ENCODE measurements at places on chromosomes 2 and 18. TPM values are rescaled to one million over a fixed set of nuclear protein-coding genes. Genes with fewer than 3 reads are reported as not detected.

RNU2-63P gene
- total RNA-seq: not detected

NGEF gene
- 27.5 TPM for total RNA-seq

DSC3 gene
- 1.2 TPM for total RNA-seq

ACKR3 gene
- 13.5 TPM for total RNA-seq

G6PC2 gene
- not detected for total RNA-seq

CXCR2 gene
- total RNA-seq: not detected

TTN gene
- 1.8 TPM for total RNA-seq

CACNB4 gene
- 6.2 TPM for total RNA-seq

GRCh38 chr18:59056706-59057492 lies 82.8 kb upstream of the SEC11C start:
- DNase-seq: peak; percentile 89
- H3K27ac ChIP-seq: no peak overlapping the region
- H3K36me3 ChIP-seq: no peaks in the 10 kb centered on the region
- H3K4me3 ChIP-seq: no peak overlapping the region
- H3K4me1 ChIP-seq: no peaks in the 10 kb centered on the region

- DNase-seq: peak; percentile 56
- H3K27ac ChIP-seq: peak overlapping the region; percentile 64
- H3K4me1 ChIP-seq: peaks cover 26% of the 10 kb centered on the region
- no peaks in the 10 kb centered on the region for H3K27me3 ChIP-seq
- no peak overlapping the region for H3K4me3 ChIP-seq
These were observed 44.0 kb upstream of the RPL31 start for GRCh38 chr2:100957996-100958653.

DNA sequence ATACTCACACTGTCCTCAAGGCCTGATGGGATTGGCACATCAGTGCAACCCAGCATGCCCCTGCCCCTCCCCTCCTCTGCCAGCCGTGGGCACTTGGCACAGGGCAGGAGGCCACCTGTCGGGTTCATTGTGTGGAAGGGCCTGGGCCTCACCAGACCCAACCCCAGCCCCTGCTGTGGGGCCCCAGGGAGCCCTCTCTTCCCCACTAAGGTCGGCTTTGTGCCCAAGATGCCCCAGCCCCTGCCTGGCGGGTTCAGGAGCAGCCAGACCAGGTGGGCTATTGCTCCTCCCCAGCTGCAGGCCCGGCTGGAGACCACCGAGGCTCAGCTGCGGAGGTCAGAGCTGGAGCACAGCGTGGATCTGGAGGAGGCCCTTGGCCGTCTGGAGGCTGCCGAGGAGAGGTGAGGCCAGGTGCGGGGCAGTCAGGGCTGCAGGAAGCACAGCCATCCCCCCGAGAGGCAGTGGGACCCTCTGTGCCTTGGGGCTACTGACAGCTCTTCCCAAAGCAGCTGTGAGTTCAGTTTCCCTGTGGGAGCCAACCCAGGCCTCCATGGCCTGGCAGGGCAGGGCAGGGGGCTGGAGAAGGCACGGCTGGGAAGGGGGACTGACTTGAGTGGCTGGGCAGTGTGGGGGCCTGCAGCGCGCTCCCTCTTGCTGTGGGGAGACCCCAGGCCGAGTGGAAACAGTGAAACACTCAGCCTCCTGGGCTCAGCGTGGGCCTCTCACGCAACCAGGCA lies 16.3 kb downstream of the CROCC2 start:
- H3K27ac ChIP-seq: no peak overlapping the region
- no peaks in the 10 kb centered on the region for H3K4me1 ChIP-seq
- H3K36me3 ChIP-seq: no peaks in the 10 kb centered on the region
- peak; percentile 8 for DNase-seq
- no peak overlapping the region for H3K4me3 ChIP-seq

DNA sequence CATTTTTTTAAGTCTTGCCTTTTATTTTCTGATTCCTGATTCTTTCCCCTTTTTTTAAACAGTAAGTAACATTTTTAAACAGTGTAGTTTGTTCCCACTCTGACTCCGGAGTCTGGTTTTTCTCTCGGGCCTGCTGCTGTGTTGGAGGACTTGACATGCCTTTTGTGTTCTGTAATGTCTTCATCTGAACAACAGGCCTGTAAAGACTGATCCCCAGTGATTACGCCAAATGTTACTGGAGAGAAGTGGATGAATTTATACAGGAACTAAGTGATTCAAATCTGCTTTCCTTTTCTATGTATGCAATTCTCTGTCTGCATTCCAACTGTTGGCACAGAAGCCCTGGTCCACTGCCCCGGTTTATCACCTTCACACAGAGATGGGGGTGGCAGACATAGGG lies 54.3 kb upstream of the RMDN2 start:
- H3K4me3 ChIP-seq: no peak overlapping the region
- H3K27ac ChIP-seq: peak overlapping the region; percentile 70
- H3K4me1 ChIP-seq: peaks cover 3% of the 10 kb centered on the region
- no peaks in the 10 kb centered on the region for H3K36me3 ChIP-seq
- DNase-seq: peak; percentile 86

DNA sequence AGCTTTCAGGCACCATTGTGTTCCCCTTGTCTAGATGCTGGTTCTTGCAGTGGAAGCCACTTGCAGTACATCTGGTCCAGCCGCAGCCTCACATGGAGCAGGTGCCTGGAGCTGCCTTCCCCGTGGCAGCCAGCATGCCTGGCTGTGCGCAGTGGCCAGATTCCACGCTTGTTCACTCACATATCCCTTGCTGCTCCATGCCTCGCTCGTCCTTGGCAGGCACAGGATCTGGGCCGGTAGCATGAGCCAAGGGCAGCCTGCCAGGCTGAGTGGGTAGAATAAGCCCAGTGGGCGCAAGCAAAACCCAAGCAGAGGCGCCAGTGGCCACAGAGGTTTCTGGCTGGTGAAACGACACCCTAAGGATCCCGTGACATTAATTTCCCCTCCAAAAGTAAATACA lies 20.6 kb downstream of the TMX3 start:
- no peaks in the 10 kb centered on the region for H3K27me3 ChIP-seq
- H3K4me3 ChIP-seq: no peak overlapping the region
- DNase-seq: no peak
- peaks cover 69% of the 10 kb centered on the region for H3K36me3 ChIP-seq

- no peak overlapping the region for H3K27ac ChIP-seq
- no peak for DNase-seq
- H3K36me3 ChIP-seq: peaks cover 38% of the 10 kb centered on the region
- H3K4me3 ChIP-seq: no peak overlapping the region
- H3K4me1 ChIP-seq: peaks cover 5% of the 10 kb centered on the region
These were observed 101.8 kb upstream of the MYO3B start for GRCh38 chr2:170076189-170076588.

GRCh38 chr18:71293322-71293721 lies 1004.5 kb downstream of the SOCS6 start:
- DNase-seq: no peak
- no peak overlapping the region for H3K4me3 ChIP-seq
- H3K4me1 ChIP-seq: no peaks in the 10 kb centered on the region

DNA sequence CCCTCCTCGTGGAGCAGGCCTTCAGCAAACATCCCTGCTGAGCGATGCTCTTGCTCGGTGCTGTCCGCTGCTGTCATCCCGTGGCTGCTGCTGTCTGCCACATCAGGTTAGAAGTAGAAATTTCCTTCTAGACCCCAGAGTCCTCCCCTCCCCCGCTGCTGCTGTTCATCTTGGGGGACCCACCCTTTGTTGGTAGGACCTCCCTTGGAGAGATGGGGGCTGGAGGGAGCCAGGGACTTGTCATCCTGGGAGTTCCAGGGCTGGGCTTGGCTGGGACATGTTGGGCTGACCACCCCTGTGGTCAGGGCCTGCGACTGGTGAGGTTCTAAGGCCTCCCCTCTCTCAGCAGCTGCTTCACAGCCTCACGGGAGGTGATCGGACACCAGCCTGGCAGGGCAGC lies 122.4 kb downstream of the PRKCE start:
- no peaks in the 10 kb centered on the region for H3K27me3 ChIP-seq
- no peak overlapping the region for H3K4me3 ChIP-seq
- no peak for DNase-seq
- peaks cover 14% of the 10 kb centered on the region for H3K4me1 ChIP-seq
- H3K36me3 ChIP-seq: no peaks in the 10 kb centered on the region
- H3K27ac ChIP-seq: no peak overlapping the region

DNA sequence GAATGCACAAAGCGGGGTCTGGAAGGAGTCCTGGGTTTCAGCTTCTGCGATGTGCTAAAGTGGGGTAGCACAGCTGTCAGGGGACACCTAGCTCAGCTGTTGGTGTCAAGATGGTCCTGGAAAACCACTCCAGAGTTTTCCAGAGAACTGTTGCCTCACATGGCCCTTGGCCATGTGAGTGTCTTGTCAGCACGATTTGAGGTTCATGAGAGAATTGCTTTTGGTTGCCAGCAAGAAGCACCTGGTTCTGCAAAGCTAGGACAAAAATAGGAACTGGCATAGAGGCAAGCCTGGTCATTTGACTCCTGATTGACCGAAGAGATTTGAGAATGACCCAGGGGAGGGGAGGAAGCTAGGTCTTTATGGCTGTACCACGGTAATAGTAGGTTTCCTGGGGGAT lies 50.4 kb upstream of the CTLA4 start:
- H3K36me3 ChIP-seq: no peaks in the 10 kb centered on the region
- peaks cover 33% of the 10 kb centered on the region for H3K4me1 ChIP-seq
- DNase-seq: no peak
- no peaks in the 10 kb centered on the region for H3K27me3 ChIP-seq
- no peak overlapping the region for H3K27ac ChIP-seq
- H3K4me3 ChIP-seq: no peak overlapping the region

GRCh38 chr2:11830708-11831301 lies 84.4 kb downstream of the LPIN1 start:
- H3K27ac ChIP-seq: no peak overlapping the region
- H3K4me3 ChIP-seq: peak overlapping the region; percentile 32
- H3K36me3 ChIP-seq: peaks cover 19% of the 10 kb centered on the region
- H3K4me1 ChIP-seq: peaks cover 26% of the 10 kb centered on the region

GRCh38 chr2:18154812-18155211 lies 276.3 kb downstream of the KCNS3 start:
- no peaks in the 10 kb centered on the region for H3K4me1 ChIP-seq
- H3K36me3 ChIP-seq: no peaks in the 10 kb centered on the region
- H3K27me3 ChIP-seq: no peaks in the 10 kb centered on the region
- H3K27ac ChIP-seq: no peak overlapping the region
- no peak for DNase-seq

DNA sequence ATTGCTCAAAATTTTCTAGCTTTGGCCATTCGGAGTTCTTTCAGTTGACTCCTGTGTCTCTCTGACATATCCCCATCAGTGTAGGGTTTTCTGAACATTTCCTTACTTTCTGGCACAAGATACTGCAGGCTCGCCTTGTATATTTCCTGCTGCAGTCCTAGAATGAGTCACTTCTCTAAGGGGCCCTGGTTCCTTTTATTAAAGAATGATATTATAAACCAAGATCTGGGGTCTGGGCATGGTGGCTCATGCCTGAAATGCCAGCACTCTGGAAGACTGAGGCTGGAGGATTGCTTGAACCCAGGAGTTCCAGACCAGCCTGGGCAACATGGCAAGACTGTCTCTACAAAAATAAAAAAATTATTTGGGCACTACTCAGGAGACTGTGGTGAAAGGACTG lies 3.0 kb upstream of the RPL37A start:
- no peaks in the 10 kb centered on the region for H3K27me3 ChIP-seq
- H3K36me3 ChIP-seq: peaks cover 10% of the 10 kb centered on the region
- H3K4me1 ChIP-seq: peaks cover 25% of the 10 kb centered on the region
- H3K27ac ChIP-seq: no peak overlapping the region

- H3K36me3 ChIP-seq: no peaks in the 10 kb centered on the region
- H3K4me1 ChIP-seq: peaks cover 12% of the 10 kb centered on the region
- no peak overlapping the region for H3K27ac ChIP-seq
- H3K27me3 ChIP-seq: peaks cover 27% of the 10 kb centered on the region
- no peak for DNase-seq
- H3K4me3 ChIP-seq: no peak overlapping the region
These were observed 66.5 kb upstream of the ACKR3 start for GRCh38 chr2:236503100-236503499.

DNA sequence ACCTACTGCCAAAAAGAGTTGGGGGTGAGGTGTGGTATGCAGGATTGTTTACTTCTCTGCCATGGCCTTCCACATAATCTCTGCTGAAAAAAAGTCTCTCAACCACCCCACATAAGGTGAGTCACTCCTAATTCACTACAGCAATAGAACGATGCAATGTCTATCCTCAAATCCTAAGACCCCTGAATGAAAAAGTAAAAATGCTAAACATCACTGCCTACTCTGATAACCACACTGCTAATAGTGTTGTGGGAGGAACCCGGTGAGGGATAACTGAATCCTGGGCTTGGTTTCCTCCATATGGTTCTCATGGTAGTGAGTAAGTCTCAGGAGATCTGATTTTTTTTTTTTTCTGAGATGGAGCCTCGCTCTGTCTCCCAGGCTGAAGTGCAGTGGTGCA lies 252.5 kb downstream of the PIEZO2 start:
- no peak for DNase-seq
- no peaks in the 10 kb centered on the region for H3K4me1 ChIP-seq
- no peak overlapping the region for H3K4me3 ChIP-seq
- no peaks in the 10 kb centered on the region for H3K36me3 ChIP-seq

DNA sequence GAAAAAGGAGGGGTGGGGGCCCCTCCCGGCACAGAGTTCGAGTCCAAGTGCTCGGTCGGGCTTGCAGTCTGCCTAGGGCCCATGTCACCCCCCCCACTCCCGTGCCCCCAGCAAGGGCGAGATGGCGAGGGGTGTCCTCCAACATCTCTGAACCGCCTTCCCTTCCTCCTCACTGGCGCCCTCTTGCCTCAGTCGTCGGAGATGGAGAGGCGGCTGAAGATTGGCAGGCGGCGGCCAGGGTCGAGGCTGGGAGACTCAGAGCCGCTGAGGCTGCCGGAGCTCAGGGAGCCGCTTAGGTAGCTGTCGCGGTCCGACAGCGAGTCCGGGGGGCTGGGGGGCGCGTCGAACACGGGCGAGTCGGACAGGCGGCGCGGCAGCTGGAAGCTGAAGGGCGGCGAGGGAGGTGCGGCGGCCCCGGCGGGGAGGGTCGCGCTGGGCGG lies 2.3 kb downstream of the ZFP36L2 start:
- peaks cover 38% of the 10 kb centered on the region for H3K4me1 ChIP-seq
- peak overlapping the region; percentile 96 for H3K4me3 ChIP-seq
- peaks cover 24% of the 10 kb centered on the region for H3K36me3 ChIP-seq
- DNase-seq: peak; percentile 89
- peak overlapping the region; percentile 98 for H3K27ac ChIP-seq

DNA sequence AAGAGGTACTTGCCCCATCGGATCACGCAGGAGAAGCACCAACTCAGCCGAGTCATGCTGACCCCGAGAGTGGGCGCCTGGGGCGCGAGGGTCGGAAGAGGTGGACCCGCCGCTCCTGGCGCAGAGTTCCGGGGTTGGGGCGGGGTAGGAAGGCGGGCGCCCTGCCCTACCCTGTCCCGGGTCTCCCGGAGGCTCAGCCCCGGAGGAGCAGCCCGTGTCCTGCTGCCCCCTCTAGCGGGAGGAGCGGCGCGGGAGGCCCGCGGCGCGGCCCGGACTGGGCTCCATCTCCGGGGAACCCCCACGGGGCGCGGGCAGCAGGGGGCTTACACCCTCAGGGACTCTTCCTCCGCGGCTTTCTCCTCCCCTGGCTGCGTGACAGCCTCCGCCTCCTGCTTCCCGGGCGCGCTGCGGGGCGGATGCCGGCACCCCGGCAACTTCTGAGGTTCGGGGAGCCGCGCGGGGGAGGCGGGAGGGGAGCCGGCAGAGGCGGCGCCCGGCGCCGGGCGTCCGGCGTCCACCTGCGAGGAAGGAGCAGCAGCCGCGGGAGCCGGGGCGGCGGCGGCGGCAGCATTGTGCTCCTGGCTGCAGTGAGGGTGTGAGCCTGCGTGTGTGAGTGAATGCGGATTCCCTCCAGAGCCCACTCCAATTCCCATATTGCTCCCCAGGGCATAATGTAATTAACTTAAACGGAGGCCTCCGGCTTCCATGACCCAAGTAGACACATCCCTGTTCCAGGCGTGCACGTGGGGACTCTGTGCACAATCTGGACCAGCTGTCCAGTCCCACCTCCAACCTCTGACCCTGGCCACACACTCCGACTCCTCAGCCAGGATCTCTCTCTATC lies 7.6 kb upstream of the TNS1 start:
- H3K4me3 ChIP-seq: peak overlapping the region; percentile 46
- H3K27ac ChIP-seq: no peak overlapping the region
- no peaks in the 10 kb centered on the region for H3K36me3 ChIP-seq
- peaks cover 13% of the 10 kb centered on the region for H3K27me3 ChIP-seq
- H3K4me1 ChIP-seq: peaks cover 20% of the 10 kb centered on the region
